ENCODE measurements at places on chromosomes 1 and 21.

DNA sequence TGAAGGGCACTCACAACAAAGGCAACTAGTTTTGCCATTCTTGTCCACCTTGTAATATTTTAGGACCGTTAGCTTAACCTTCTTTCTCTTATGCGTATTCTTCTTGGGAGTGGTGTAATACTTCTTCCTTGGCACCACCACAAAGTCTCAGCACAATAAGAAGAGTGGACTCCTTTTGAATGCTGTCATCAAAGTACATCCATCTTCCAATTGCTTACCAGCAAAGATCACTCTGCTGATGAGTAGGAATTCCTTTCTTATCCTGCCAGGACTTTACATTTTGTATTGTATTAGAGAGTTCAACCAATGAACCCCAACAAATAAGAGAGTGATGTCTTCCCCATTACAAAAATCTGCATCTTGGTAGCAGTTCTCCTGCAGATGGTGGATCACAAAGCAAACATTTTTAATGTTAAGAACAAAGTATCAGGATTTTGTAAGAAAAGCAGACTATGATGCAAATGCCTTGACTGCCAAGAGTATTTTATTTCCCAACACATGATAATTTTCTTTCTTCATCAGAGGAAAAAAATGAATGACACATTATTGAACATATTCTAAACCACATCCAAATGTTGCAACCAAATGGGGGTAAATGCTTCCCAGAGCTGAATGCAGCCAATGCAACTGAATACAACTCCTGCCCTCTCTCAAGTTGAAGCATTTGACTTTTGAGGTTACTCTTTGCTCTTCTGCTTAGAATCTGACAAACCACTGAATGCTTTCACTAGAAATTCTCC, 5.1 kb upstream of the ARNT start:
- DNase-seq: no peak

- no peak for DNase-seq
These were observed 267.2 kb upstream of the SGIP1 start for GRCh38 chr1:66266756-66267155.

DNA sequence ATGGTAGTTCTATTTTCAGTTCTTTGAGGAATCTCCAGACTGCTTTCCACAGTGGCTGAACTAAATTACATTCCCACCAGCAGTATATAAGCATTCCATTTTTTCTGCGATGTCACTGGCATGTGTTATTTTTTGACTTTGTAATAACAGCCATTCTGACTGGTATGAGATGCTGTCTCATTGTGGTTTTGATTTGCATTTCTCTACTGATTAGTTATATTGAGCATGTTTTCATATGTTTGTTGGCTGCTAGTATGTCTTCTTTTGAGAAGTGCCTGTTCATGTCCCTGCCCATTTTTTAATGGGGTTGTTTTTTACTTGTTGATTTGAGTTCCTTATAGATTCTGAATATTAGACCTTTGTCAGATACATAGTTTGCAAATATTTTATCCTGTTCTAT, 87.9 kb downstream of the RPS6KC1 start:
- DNase-seq: no peak

DNA sequence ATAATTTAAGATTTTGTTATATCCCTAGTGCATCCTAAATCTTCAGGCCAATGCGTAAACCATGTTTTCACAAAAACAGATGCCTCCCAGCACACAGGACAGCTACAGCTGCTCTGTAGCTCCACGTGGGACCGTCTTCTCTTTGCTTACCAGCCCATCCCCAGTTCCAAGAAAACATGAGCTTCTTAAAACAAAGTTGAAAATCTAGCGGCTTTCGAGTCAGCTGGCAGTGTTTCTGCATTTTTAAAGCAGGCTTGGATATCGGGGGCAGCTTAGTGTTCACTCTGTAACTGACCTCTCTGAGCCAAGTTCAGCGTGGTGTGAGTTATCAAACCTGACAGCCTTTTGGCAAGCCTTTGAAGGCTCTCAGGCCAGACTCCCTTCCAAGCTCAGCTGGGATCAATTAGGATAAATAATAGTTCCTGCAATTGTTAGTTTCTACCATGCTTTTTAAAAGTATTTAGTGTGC, 881.5 kb downstream of the LTN1 start:
- no peak for DNase-seq

DNA sequence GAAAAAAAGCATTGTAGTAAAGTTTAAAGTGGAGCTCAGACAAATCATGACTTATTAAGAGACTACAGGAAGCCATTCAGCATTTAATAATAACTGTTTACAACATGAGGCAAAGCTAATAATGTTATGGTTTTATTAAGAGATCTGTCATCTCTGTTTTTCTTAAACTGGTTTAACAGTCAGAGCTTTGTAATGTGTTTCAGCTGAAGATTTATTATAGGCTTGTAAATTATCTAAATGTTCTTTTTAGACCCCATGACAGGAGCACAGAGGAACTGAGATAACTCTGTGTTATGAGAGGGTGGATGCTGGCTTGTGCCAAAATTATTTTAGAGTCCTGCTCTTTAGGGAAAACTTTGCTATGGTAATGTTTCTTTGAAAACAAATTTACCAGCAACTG, 38.0 kb upstream of the RWDD3 start:
- no peak for DNase-seq

- DNase-seq: no peak
These were observed 72.0 kb upstream of the TLR5 start for GRCh38 chr1:223215026-223215425.

GRCh38 chr1:53306168-53306567, 21.7 kb downstream of the LRP8 start:
- no peak for DNase-seq

DNA sequence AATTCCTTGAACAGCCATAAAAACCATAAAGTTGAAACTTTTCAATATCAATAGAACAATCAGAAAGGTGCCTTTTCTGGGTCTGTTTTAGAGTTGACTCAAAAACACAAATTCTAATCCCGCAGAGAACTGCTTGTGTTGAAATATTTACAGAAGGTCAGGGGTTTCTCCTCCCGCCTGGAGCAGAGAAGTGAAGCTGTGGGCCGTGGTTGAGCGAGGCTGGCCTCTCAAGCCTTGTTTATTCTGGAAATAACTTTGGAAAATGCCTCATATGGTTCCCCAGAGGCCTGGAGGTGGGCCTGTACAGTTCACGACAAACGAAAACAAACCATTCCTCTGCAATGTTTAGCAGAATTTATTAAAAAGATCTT, 90.8 kb upstream of the ERRFI1 start:
- DNase-seq: no peak

GRCh38 chr21:42469272-42469671, 26.8 kb downstream of the RSPH1 start:
- no peak for DNase-seq

DNA sequence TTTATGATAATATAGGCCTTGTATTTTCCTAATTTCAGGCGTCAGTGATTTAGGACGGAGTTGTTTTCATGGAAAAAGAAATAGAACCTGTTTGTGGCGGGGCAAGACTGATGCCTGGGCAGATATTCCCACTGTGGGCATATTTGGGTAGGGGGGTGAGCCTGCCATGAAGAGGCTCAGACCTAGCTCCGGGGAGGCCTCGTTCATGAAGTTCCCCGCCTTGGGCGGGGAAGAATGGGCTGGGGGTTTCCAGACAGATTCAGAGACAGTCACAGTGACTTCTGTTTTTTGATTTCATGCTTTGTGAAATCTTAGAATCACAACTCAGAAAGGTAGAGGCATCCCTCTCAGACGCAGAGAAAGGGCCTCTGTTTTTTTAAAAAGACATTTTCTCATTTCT, 36.1 kb downstream of the RUNX3 start:
- no peak for DNase-seq

DNA sequence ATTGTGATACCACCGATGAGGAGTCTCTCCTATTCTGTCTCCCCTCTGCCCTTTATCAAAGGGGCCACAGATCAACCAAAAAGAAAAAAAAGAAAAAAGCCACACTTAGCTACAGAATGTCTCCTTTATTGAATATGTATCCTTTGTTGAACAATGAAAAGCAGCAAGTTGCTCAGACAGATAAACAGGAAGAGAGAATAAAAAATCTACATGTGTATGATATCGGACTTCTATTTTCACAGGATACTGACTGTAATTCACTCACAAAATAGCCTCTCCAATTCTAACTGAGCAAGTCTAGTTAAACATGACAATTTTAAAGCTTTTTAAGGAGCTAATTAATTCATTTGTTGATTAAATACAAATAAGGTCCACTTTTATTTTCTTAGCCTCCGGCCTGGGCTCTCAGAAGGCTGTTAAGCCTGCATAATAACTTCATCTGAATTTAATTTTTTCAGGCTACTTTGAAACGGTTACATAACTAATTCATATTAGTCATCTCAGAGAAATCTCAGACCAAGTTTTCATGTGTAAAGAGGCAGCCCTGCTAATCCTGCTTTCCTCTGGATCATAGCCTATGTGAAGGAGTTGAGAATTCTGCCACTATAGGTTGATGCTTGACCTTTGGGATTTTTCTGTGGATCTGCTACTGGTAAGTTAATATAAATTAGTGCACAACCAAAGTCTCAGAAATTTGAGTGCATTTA, 304.1 kb upstream of the NR5A2 start:
- DNase-seq: no peak

- DNase-seq: no peak
These were observed 11.7 kb upstream of the ZNF436 start for GRCh38 chr1:23381233-23381885.

- no peak for DNase-seq
These were observed 5.6 kb downstream of the NECAP2 start for GRCh38 chr1:16446116-16446515.

All from stimulated activated CD4-positive, alpha-beta T cell treated with anti-CD3 and anti-CD28 coated beads, Interleukin-1b, Interleukin-23, amount 100 ng/mL, for 1 hour (primary cell).